ENCODE measurements at places on chromosomes 7 and 10.
A peak's percentile ranks its signal among the peaks of the same experiment; 100 is the strongest.

DNA sequence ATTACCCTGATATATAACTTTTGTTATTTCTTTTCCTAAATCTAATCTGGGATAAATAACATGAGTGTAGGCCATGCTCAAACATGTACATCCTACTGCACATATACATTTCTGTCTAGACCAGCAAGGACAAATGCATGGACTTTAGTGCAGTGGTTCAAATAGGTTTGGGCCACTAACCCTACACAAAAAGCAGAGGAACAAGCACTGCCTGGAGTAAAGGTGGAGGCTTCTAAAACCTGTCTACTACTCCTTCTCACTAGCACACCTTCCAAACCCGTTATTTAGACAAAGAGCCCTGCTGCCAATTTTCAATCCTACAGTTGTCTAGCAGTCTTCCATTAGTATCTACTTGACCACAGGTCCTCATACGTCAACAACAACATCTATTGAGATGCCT, 34.8 kb downstream of the SGCE start:
- no peak for DNase-seq

DNA sequence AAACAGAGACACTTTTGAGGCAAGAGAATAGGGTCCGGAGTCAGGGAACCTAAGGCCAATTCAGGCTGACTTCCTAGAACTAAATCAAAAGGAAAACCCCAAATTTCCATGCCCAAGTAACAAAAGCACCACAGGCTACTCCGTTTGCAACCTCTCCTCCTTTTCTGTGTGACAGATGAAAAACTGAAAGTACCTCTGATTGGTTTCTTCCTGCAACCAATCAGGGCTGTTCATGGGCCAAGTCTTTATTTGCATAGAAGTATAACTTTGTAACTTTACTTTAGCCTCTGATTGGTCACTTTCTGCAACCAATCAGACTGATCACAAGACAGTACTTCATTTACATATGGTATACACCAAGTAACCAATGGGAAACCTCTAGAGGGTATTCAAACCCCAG, 239.9 kb upstream of the KCND2 start:
- no peak for DNase-seq

DNA sequence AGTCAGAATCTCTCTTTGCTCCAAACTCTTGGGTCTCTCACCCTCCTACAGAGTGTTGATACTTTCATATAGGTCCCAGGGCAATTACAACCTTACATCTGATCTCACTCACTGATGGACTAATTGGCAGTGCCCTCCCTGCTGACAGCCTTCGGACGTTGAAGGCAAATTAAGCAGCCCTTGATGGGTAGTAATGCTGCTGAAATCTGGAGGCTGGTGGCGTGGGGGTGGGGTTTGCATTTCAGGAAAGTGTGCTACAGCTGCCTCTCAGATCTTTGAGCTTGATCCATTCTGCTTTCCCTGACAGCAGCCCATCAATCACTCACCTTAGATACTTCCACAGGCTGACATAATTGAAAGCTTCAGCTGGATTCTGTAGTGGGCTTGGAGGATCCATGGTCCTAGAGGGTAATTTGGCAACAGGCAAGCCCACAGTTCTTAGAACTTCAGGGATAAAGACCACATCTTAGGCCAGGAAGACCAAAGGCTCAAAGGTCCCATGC, 349.1 kb upstream of the PODXL start:
- DNase-seq: no peak

DNA sequence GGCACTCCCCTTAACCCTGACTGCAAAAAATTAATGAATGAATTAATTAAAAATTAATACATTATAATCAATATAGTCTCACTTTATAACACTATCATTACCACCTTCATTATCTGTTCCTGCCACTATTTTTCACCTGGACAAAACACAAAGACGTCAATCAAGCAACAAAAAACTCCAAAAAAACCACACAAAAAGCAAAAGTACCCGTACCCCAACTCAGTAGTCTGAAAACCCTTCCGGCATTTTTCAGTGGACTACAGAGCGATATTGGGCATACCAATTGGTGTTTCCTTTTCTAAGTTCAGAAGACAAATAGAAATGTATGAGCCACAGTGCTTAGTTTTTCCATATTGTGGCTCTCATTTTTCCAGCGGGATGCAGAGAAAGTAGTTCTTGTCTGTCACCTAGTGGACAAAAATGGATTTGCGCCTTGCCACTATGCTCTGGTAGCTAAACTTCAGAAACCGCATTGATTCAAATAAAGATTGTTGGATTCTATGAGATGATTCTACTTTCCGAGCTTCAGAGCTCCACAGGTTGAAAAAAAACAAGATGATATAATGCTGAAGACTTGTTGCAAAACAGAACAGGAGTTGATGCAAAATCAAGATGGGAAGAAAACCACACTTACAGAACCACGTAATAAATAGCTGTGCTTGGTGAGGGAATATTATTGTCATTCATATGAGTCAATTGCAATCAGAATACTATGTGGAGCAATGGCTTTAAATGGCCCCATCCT, 50.6 kb upstream of the ITGB1 start:
- DNase-seq: peak; percentile 86

GRCh38 chr7:131665021-131665420, 108.6 kb upstream of the PODXL start:
- DNase-seq: no peak

DNA sequence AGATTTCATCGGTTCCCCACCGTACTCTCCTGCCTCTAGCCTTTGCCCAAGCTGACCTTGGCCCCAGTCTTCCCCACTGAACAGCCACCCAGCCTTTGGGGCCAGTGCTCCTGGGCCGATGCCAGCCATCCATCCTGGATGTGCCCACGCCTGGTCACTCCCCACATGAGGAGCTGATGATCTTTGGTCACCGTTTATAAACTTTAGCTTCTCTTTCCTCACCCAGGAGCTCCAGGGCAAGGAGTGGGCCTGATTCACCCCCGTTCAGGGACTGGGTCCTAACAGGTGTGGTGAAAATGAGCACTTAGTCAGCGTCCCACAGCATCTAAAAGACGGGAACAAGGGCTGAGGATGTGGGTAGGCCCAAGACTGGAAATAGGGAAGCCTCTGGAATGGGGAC, 22.9 kb downstream of the GTF2IRD1 start:
- DNase-seq: peak; percentile 34

DNA sequence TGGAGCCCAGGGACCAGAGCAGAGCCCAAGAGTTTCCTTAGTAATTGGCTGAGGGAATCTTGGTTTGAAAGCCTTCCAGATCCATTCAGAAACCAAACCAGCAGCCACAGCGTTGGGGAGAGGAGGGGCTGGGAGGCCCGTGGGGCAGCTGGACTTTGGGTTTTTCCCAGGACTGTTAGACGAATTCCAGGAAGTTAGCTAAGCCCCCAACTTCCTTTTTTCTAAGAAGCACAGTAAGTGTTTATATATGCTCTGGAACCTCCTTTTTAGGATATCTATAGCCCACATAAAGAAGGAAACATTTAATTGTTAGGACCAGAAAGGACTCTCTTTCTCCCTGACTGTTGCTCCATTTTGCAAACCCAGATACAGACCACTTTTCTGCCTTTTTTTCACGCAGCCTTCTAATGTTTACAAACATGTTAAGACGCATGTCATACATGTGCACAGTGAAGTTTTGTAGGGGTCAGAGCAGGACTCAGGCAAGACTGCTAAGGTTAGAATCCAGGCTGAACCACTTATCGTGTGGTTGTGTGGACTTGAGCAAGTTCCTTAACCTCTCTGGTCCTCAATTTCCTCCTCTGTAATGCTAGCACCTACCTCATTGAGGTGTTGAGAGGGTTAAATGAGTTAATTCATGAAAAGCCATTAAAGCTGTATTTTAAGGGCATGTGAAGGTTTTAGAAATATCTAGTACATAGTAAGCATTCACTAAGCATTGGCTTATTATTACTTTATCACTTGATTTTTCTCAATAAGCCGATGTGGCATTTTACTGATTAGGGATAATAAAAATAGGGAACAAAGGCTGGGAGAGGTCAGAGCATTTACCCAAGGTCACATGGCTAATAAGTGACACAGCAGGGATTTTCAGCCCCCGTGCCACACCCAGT, 42.4 kb downstream of the TBATA start:
- DNase-seq: peak; percentile 92

DNA sequence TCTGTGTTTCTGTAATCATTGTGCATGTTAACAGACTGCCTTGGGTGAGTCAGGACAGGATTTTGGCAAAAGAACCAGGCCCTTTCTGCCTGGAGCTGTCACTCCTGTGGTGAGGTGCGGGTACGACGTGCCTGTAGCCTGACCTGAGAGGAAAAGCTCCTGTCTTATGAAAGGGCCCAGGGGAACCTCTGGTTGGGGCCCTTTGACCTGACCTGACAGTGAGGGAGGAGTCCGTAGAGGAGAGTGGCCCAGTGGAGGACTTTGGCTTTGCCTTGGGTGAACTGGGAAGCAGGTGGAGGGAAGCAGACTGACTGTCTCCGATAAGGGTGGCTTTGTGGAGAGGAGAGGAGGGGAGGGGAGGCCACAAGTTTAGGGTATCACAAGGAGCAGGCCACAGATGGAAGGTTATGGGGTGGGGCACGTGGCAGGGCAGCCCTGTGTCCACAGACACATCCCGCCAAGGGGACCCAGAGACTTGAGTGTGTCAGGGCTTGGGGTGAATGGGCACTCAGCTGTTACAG, 6.9 kb downstream of the PFKP start:
- DNase-seq: no peak

DNA sequence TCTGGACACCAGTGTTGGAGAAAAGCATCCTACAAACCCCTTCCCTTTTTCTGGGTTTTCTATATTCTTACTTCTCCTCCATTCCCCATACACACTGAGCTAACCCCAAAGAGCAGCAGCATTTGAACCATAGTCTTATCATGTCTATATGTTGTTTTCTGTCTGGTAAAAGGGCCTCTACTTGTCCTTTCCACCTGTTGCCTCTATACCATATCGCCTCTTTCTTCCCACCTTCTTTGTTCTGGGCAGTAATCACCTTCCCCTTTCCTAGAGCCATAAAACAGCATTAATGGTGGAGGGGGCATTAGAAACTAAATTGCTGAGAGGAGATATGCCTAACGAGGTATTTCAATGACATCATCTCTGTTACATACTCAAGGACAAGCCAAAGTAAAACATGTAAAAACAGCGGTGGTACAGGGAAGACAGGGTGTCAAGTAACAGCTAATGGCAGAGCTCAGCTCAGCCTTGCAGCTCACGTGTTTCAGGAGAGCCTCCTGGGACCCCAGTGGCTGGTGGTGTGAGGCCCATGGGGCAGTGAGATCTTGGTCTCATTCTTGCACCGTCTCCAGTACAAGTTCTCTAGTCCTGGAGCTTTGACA, 20.6 kb downstream of the NPY start:
- no peak for DNase-seq

DNA sequence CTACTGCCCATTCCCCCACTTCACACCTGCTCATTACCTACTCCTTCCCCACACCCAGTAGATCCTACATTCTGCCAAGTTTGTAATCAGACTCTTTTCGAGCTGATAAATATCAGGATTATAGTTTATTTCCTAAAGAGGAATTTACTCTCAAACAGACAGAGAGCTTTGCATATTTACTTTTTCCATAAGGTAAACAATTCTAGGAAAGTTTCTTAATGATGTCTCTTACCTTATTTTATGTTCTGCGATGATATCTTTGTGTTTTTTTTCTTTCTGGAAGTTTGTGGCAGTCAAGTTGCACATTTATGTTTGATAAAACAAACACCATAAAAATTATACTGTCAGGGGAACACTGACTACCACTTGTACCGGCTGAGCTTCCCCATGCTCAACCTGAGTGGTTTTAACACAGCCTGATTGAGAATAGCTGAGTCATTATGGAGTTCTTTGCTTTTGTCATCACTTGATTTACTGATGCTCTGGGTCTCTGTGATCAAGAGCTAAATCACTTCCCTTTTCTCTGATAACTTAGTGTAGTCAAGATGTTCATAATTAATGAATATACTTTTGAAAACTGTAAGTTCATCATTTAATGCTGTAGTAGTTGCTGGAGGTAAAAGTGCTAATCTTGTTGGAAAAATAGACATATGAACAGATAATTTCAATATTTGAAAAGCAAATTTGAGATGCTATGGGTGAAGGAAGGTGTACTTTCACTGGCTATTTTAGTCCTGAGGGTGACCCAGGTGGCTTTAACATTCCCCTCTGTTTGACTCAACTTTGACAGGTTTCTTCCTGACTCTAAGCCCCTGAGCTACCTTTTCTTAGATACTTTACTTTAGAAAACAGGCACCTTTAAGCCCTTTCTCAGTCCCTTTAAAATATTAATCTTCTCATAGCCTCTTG, 1034.5 kb upstream of the LRRTM3 start:
- no peak for DNase-seq

- DNase-seq: no peak
Measured at GRCh38 chr7:95544171-95544570, 52.1 kb downstream of the PDK4 start.

DNA sequence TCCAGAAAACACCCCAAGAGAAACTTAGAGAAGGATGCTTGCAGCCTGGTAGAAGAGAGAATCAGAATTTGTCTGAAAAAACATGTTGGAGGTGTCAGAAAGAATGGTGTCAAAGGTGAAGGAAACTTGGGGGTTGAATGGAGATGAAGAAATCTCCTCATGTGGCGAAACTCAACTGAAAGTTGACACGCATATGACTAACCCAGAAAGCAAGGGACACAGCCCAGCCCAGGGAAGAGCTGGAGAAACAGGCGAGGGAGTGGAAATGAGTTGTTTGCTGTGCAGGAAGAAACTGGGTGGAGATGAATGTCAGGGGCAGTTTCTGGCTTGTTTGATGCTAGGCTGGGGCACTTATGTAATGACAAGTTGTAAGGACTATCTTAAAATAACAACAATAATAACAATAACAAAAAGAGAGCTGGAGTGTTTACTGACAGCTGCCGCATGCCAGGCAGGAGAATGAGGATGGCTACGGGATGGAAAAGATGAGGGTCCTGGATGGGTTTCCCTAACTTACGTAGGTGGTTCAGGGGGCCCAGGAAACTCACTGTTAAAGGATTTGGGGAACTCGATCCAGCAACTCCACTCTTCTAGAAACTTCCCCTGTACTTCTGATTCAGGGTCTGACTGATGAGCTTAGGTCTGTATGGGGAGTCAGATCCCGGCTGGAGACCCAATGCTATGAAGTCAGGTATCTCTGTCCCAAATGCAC, 57.4 kb downstream of the MAP3K8 start:
- peak; percentile 91 for DNase-seq

DNA sequence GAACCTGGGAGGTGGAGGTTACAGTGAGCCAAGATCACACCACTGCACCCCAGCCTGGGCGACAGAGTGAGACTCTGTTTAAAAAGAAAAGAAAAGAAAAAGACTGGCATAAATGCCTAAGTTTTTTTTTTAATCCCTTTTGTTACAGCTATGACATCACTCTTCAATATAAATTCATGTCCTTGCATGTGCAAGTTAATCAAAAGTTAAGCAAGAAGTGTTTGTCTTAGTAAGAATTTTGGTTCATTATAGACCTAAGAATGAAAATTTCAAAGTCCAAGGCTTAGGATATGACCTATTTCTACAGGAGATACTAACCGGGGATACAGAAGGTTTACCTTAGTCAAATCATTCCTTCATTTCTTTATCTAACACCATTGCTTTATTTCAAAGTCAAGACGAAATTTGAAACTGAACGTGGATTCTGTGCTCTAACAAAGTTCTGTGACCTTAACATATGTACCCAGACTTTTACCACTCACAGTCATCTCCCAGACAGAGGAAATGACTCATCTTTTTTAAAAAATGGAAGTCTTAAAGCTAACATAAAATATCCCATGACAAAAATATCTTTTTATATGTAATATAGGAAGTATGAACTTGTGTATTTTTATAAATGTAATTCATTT, 29.3 kb upstream of the ITGB8 start:
- DNase-seq: peak; percentile 79

- DNase-seq: no peak
Measured at GRCh38 chr7:54678763-54679489, 80.1 kb downstream of the SEC61G start.

- DNase-seq: no peak
Measured at GRCh38 chr10:28952523-28952922, 275.2 kb downstream of the BAMBI start.
